Stimulated activated CD4-positive, alpha-beta T cell treated with anti-CD3 and anti-CD28 coated beads, Interleukin-4, amount 100 ng/mL, for 1 hour (primary cell): ENCODE measurements at places on chromosomes 1 and 21.

- no peak for DNase-seq
Measured at GRCh38 chr1:152873495-152873894, 4.6 kb upstream of the SMCP start.

DNA sequence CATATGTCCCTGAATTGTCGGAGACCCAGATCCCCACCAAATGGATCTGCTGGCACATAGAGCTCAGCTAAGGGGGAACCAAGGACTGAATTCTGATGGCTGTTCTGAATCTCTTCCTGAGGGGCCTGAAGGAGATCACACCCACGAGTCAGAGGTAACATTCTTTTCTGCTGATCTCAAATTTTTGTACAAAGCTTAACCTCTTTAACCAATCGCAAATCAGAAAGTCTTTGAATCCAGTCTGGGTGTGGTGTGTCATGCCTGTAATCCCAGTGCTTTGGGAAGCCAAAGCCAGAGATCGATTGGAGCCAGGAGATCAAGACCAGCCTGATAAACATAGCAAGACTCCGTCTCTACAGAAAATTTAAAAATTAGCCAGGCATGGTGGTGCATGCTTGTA lies 62.8 kb upstream of the PRRC2C start:
- no peak for DNase-seq

DNA sequence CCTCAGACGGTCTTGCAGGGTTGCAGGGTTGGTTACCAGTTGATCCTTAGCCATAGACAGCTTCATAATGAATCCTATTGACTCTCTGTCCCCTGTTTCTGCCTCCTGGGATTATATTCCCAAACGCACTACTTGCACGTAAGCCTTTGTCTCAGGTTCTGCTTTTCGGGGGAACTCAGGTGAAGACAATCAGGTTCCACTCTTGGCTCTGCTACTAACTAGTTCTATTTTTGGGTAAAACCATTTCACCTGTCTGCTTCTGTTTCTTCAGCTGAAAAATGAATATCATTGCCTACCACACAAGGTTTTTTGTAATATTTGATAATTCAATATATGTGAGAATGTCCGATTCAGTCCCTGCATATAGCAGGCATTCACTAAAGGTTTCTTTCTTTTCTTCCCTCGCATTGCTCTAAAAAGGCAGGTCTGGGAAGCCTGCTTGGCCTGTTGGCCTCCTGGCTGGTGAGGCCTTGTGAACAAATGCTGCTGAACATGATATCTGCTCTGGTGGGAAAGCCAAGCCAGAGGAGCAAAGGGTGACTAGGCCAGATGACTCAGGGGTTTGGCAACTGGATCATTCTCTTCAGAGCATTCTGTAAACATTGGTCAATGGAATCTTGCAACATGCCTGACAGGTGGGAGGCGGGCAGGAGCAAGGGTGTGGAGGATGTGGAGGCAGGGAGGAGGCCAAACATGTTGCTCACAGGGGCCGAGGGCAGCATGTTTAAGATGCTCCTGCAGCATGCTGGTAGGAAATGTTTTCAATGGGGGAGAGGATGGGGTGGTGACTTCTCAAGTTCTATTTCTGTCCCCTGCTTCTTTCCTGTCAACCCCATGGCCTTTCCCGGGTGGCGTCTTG lies 23.8 kb downstream of the IER5 start:
- no peak for DNase-seq

- DNase-seq = no peak
Measured at GRCh38 chr1:112711670-112712069, 3.5 kb downstream of the PPM1J start.

- no peak for DNase-seq
Measured at GRCh38 chr1:32755098-32755809, 52.7 kb upstream of the SYNC start.

DNA sequence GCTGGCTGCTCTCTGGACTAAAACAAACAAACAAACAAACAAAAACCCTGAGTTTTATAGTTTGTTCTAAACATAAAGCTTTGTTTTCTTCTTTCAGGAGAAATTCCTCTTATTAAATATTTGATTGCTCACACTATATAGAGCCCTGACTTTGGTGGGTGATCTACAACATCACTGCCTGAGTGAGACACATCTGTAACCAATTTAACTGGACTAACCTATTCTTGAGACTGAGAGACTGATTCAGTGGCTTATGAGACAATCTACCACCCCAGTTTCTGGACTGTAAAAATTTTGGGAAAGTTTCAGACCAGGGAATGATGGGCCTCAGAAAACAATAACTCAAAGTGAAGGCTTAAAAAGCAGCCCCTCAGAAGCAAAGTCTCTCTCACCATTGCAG lies 537.0 kb downstream of the NEGR1 start:
- DNase-seq = no peak

DNA sequence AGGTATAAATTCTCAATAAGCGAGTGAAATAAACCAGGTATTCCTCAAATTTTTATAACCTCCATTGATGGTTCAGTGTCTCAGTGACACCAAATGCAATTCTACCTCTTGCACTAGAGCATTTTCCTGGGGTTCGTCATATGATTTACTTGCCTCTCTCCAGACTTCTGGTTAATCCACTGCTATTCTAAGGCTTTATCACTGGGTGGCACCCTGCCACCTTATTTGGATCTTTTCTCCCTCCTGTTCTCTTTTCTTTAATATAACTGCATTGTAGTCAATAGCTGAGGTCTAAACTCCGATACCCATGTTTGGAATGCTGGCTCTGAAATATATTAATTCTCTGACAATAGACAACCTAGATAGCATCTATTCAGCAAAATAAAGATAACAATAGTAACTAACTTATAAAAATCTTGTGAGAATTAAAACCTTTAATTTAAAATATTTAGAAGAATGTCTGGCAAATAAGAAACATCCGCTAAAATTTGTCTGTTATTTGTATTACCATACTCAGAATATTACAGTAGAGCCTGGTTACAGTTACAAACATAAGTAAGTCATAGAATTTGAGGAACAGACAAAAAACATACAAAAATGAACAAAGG lies 436.4 kb downstream of the PLA2G4A start:
- DNase-seq = no peak

DNA sequence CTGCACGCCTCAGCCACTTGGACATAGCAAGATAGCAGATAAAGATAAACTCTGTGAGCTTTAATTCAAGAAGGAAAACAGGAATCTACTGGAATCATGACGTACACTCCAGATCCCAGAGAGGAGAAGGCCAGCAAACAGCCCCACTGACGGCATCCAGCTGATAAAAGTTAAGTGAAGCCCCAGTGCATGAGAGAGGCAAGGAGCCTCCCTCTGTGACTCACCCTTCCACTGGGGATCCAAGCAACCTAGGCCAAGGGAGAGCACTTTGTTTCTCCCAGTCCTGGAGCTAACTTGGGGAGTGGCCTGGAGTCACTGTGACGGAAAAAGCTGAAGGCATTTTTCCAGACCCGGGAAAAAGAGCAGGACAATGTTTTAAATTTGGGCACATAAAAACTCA lies 270.0 kb downstream of the AKT3 start:
- DNase-seq = no peak

- DNase-seq = no peak
Measured at GRCh38 chr1:110433803-110434202, 17.1 kb upstream of the PROK1 start.

- no peak for DNase-seq
Measured at GRCh38 chr21:36477559-36477958, 2.4 kb downstream of the CLDN14 start.

DNA sequence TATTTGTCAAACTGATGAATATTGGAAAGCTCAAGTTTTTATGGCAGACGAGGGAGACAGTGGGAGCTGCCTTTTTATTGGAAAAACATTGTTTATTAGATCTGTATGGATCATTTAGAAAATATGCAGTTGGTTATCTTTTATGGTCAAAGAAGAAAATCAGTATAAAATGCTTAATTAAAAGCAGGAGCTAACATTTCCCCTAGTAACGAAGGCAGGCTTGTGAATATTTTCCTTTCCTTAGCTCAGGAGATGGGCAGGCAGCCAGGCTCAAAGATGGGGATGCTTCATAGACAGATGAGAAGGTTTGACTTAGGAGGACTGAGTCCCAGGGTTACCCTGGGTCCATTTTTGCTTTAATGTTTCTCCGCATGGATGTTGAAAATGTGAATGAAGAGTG lies 26.0 kb downstream of the ROR1 start:
- no peak for DNase-seq

DNA sequence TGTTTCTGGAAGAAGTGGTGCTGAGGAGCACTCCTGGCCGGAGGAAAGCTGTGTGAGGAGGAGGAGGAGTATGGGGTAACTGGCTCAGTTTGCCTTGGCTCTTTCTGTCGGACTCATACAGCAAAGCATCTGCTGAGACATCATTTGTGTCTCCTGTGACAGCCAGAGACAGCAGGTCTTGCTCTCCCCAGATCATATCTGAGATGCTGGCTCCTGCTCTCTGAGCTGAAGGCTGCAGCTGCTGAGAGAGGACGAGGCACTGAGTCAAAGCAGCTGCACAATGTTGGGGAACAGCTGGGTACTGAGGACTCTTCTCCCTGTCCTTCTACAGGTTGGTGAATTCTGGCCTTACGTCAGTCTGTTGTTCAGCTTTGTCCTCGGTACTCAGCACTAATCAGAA lies 14.3 kb downstream of the OR2B11 start:
- DNase-seq = no peak

DNA sequence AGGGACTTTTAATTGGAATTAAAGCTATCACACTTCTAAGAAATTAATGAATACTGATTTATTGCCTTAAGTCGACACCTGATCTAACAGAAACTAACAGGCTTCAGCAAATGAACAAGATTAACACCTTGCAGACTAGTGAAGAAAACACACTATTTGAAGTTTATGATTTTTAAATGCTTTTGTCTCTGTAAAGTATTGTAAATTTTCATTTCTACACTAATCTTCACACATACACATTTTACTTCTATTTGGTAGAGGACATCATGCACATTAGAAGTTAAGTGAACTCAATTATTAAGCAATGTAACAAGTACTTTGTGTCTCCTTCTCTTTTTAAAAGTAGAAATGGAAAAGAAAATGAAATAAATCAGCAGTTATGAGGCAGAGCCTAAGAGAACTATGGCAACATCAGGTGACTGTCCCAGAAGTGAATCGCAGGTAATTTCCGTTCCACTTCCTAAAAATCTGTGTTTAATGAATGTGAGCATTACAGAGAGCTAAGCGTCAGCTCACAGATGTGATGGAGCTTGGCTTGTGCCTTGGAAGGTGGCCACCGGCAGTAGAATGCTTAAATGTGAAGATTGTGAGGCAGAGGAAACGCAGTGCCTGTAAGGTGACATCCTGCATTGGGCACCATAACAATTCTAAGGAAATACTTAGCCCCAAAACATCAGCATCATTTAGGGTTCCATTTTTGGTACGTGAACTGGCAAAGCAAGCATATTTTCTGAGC lies 1.2 kb downstream of the PRMT2 start:
- DNase-seq = no peak

GRCh38 chr1:89125913-89126580 lies at the start of gene GBP2:
GBP2 (minus strand) TSS chr1:89126114; CDS start chr1:89121966, 4,148 bp downstream.
- DNase-seq = no peak

DNA sequence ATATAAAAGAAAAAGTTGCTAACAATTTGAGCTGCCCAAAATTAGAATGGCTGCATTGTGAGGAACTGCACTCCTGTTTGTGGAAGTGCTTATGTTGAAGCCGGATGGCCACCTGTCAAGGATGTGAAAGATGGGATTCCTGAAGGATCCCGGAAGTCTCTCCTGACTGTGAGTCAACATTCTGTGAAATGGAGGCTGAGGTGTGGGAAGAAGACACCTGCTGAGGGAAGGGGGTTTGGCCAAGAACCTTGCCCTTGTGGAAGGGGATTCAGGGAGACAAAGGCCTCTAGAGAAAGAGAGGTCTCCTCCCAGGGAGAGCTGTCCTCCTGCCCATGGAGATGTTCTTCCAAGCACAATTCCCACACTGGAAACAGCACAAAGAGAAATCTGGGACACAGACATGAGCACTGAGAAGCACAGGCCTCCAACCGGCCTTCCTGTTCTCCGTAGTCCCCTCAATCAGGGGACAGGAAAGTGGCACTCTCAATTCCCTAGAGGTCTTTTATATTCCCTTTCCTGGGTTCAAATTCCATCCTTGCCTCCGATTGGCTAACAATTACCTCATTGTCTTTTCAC lies 70.5 kb downstream of the CD2 start:
- no peak for DNase-seq

GRCh38 chr21:15128267-15128666 lies 63.5 kb upstream of the NRIP1 start:
- DNase-seq = no peak

DNA sequence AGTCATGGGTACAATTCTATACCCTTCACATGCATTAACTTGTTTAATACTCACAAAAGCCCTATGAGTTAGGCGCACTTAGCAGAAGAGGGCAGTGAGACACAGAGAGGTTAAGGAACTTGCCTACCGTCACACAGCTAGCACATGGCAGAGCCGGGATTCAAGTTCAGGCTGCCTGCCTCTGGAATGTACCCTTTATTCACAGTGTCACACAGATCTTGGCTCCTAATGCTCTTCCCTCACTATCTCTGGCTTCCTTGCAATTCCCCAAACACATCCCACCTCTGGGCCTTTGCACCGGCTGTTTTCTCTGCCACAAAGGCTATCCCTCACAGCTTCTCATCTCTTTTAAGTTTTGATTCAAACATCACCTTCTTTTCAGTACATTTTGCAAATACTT lies 25.1 kb downstream of the COL16A1 start:
- DNase-seq = no peak

DNA sequence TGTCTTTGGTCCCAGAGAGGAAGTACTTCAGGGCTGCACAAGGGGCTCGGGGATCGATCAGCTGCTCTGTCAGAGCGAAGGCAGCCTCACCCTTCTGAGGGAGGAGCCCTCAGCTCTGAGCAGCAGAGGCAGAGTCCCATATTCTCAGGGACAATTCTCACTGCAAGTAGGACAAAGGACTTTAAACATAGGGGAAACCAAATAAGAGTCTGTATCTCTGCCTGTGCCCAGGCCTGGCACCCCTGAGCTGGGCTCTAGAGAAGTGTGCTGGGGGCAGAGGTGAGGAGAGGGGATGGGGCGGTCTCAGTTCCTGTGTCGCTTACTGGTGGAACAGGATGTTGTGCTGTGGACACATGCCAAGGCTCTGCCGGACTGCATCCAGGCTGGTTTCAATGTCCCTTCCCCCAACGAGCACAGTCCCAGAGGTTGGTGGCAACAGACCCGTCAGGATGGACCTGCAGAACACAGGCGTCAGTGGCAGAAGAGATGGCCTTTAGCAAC lies 76.6 kb downstream of the ABCA4 start:
- no peak for DNase-seq

DNA sequence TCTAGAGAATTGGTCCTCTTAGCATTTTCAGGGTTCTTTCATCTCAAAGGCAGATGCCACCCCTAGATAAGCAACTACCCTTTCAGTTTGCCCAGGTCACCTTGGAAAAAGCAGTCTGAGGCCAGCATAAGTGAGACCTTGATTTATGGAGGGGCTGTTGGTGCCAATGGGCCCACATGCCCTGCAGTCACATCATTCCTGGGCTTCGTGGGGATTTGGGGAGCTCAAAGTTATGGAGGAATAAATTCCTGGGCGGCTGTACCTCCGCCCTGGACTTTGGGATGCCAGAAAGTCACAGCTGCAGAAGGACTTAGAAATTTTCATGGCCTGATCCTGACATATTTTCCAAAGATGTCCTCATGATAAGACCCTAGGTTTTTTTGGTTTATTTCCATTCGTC lies 2.7 kb upstream of the SDHB start:
- DNase-seq = no peak

GRCh38 chr1:204340081-204340889 lies 19.4 kb downstream of the PLEKHA6 start:
- DNase-seq = no peak
